H54 (cell line): ENCODE measurements at places on chromosomes 2 and 18.
A peak's percentile ranks its signal among the peaks of the same experiment; 100 is the strongest.

GRCh38 chr2:51920509-51920908 lies 888.6 kb upstream of the NRXN1 start:
- DNase-seq: no peak

DNA sequence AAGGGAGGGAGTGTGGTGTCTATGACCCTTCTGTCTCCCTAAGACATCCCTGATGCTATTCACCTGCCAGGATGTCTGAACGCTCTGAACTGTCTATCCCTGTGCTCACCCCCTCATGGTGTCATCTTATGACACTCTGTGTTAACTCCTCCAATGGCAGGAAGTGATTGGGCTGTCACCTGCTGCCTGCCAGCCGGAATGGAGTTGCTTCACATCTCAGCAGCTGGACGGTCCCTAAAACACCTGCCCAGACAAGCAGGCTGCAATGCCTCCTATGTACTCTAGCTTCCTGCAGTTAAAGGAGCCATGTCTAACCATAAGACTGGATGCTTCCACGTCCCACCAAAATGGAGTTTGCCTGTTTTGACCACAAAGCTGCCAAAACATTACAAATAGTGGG lies 99.9 kb downstream of the CPO start:
- no peak for DNase-seq

DNA sequence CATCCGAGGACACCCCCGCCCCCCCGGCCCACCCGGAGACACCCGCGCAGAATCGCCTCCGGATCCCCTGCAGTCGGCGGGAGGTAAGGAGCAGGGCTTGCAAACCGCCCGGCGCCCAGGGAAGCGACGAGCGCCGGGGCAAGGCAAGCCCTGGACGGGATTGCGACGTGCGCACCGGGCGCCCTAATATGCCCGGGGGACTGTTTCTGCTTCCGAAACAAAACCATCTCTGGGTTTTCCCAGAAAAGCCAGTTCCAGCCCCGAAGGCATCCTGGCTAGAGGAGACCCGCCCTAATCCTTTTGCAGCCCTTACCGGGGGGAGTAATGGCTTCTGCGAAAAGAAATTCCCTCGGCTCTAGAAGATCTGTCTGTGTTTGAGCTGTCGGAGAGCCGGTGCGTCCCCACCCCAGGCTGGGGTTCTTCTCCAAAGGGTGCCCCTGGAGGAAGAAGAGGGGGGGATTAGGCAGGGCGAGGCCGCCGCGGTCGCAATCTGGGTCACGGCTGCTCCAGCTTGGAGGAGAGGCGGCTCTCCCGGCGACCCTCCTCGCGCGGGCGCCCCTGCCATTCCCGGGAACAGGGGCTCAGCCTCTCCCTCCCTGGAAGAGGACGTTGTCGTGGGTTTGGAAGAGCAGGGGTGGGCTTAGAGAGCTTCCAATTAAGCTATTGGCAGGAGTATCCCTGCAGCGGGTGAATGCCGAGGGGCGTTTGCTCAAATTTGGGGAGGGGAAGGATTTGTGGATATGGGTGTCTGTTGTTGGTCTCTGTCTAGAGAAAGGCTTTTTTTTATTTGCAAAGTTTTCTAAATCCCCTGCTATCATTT lies 521 bp downstream of the MYCN start:
- DNase-seq: no peak

GRCh38 chr18:75116809-75117208 lies 92.1 kb downstream of the PTGR3 start:
- no peak for DNase-seq

GRCh38 chr2:138175066-138175465 lies 210.8 kb downstream of the HNMT start:
- no peak for DNase-seq

DNA sequence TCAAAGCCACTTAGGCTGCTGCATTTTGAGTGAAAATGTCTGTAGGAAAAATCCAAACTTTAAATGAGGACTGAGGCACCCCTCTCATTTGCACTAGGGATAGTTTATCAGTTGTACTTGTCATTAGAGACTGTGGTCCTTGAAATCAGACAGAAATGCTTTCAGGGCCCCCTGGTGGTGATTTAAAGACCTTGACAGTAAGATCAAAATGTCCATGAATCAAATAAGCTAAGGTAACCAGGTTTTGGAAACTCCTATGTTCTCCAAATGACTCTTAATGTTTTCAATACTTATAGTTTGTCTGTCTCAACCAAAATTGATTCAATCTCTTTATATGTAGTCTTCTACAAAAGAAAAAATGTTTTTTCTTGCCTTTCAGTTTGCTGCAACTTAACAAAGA lies 28.8 kb upstream of the DDX18 start:
- no peak for DNase-seq

DNA sequence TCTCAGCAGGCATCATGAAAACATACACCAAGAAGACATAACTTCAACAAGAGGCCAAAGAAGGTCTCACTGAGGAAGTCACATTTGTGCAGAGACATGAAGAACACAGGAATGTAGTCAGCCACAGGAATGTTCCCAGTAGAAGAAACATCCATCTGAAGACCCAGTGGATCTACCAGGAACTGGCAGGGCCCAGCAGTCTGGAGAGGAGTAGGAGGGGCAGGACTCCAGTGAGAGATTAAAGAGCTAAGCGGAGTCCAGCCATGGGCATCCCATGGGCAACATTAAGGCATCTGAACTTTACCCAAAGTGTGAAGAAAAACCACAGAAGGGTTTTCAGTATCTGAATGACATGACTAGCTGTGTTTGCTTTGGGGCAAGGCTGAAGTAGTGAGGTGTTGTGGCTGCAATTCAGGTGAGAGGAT lies 103.1 kb downstream of the UPP2 start:
- no peak for DNase-seq

DNA sequence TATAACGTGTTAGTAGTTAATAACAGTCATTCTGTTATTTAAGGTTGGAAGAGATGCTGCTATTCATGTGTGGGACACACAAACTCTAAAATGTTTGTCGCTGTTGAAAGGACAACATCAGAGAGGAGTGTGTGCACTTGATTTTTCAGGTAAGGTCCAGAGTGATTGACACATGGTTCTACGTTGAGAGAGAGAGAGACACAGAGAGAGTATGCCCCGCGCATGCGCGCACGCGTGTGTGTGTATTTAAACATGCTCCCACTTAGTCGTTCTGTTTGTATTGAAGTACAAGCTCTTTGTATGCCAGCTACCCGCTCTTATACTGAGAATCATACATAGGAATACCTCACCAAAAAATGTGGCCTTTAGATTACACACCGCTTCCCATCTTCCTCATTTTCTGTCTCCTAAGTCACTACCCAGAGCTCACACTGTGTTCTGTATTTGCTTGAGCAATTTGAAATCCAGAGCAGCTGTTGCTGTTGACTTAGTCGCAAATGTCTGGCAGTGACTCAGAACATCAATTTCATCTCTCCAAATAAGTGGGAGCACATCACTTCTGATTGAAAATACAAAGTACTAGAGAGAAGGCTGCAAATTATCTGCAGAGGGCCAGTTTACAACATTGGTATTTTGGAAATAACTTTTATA lies 148.1 kb downstream of the EML6 start:
- DNase-seq: no peak

- peak; percentile 8 for DNase-seq
These were observed 2.8 kb downstream of the PREPL start for GRCh38 chr2:44358503-44358902.

DNA sequence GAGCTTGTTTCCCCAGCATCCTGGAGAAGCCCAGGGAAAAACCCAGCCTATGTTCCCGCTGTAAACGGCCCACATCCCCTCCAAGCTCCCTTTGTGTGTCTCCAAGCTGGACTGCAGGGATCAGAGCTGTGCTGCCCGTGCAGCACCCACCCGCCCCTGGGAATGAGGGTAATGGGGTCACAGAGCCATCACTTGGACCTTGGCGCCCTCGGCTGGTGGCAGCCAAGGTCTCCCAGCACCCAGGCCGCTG lies 670 bp upstream of the INPP5D start:
- no peak for DNase-seq

DNA sequence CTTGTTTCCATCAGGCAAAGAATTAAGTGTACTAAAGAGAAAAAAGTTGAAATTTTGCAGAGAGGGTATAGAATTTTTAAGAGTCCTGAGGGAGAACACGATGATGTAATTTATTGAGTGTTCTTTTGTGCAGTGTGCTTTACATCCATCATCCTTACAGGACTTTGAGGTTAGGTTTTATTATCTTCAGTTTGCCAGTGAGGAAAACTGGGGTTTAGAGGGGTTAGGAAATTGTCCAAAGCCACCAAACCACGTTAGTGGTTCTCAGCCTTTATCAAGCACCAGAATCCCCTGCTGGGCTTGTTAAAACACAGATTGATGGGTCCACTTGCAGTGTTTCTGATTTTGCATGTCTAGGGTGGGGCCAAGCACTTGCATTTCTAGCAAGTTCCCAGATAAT lies 277.5 kb downstream of the KCNS3 start:
- DNase-seq: no peak

DNA sequence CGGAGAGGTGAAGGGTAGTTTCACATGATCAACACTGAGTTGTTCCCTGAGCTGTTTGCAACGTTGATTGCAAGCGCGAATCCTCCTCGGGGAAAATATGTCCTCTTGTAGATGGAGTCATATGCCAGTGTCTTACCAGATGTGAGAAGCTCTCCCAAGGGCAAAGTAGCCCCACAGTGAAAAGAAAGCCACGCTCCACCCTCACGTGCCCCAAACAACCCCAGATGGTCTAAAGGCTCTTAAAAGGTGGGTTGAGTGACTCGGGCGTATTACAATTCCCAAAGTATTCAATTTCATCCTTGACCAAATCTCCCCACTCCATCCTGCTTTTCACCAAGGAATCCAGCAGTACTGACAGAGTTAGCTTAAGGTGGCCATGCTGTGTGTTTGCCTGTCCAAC lies 332.1 kb upstream of the SOX11 start:
- DNase-seq: no peak

DNA sequence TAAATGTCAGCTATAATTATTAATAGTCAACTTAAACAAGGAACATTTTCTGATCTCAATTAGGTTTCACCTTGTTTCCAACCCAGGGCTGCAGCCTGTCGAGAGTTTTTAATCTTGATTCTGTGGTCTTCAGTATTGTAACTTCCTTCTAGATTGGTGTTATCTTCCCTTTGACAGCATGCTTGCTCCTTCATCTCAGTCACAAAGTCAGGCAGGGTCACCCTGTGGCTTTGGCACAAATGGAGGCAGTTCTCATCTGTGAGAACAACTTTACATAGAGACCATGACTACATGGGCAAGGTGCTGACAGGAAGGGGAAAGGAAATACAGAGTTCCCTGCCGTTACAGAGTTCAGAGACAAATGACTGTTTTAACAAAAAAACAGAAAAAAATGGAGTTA lies 50.5 kb downstream of the HNRNPLL start:
- DNase-seq: no peak

DNA sequence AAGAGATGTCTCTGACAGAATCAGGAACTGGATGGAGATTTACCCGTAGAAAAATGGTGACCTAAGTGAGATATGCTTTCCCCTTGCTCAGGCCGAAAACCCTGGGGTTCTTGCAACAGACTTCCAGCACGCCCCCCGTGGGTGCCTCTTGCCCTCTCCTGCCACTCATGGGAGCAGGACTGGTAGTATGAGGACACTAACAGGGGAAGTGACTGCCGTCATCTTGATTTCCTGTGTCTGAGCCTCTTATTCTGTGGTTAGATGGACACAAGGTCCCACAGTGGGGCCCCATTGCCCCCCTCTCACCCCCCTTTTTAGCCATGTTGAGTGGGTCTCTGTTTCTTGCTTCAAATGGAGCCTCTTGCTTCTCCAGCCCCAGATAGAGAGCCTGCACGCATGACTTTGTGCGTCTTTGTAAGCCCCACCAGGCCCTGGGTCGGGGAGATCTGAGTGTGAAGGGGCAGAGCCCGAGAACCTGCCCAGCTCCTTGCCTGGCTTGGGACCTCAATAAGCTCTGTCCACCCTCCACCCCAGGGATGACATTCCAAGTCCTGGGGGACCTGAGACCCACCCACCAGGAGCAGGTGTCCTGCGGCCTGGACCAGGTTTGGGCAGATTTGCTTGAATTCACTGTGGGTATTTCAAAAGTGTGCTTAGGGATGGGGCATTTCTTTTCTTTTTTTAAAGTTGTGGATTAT lies 12.6 kb downstream of the GNLY start:
- no peak for DNase-seq

DNA sequence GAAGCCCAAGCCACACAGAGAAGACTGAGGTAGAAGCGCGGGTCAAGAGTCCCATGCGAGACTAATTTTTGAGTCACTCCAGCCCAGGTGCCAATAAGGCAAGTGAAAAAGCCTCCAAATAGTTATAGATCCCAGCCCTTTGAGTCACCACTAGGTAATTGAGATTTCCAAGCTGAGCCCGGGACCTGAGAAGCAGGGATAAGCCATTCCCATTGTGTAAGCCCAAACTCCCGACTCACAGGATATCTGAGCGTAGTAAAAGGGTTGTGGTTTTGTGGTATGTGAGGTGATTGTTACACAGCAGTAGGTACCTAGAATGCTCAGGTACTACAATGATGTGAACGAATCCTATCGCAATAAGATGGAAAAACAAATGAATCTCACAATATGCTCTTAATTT lies 560.7 kb downstream of the DSC3 start:
- no peak for DNase-seq

GRCh38 chr18:2642771-2643170 lies 12.8 kb upstream of the SMCHD1 start:
- DNase-seq: no peak

DNA sequence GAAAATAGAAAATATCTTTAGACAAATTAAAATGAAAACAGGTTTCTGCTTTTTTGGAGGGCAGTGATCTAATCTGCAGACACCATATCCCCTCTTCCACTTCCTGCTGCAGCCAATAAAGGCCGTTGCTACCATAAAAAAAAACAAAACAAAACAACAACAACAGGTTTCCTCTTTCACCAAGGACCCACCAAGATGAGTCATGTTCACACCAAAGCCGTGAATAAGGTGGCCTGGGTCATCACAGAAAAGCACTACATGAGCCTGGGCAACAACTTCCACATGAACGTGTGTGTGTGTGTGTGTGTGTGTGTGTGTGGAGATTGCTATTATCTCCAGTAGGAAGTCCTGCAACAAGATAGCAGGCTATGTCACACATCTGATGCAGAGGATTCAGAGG lies 24.8 kb upstream of the TFCP2L1 start:
- no peak for DNase-seq

DNA sequence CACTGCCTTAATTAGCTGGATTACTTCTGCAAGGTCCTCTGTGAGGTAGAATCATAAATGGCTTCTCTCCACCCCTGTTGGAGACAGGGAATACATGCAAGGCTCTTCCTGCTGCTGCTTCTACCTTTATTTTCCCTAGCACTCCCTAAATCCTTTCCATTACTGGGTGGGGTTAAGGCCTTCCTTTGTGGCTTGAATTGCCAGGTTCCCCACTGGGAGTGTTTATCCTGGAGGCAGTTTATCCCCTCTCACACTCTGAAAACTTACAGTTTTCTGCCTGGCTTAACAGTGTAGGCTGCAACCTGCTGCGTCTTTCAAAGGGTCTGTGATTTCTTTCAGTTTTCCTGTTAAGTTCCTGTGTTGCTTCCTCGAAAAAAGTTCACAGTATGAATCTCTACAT lies 1062.3 kb upstream of the CRIM1 start:
- no peak for DNase-seq

- DNase-seq: no peak
These were observed 86.3 kb downstream of the R3HDM1 start for GRCh38 chr2:135617501-135618015.
